AG04449 (cell line): ENCODE measurements at places on chromosomes 5 and 9.
A peak's percentile ranks its signal among the peaks of the same experiment; 100 is the strongest.

DNA sequence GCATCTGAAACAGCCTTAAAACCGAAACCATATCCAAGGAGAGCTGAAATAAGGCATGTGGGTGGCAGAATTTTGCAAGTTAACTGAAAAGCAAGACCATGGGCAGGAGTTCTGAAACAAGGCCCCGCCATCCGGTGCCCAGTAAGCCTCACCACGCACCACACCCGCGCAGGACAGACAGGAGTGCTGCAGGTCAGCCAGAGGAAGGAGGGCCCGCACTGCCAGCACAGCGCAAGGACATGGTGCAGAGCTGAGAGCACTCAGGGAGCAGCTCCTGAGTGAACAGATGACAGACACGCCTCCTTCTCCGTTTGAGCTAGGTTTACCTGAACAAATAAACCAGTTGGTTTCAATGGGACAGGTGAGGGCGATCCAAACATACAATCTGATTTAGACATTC, 16.5 kb upstream of the ISCA1 start:
- DNase-seq, result no peak

DNA sequence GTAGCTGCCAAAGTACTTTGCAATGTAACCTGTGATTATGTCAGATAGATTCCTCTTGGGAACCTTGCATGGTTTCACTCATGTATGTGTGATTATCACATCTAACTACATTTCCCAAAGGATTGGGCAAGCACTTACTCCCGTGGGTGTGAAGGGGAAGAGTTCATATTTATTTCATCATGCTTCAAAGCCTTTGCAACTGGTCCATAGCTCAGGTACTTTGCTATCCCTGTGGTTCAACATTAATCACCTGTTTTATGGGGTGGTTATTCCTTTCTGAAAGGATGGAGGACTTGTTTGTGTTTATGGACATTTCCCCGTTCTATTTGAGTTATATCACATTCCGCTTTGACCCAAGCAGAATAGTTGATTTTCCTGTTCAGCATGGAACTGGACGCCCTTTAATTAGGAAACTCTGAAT, 13.6 kb upstream of the ERMP1 start:
- no peak for DNase-seq

DNA sequence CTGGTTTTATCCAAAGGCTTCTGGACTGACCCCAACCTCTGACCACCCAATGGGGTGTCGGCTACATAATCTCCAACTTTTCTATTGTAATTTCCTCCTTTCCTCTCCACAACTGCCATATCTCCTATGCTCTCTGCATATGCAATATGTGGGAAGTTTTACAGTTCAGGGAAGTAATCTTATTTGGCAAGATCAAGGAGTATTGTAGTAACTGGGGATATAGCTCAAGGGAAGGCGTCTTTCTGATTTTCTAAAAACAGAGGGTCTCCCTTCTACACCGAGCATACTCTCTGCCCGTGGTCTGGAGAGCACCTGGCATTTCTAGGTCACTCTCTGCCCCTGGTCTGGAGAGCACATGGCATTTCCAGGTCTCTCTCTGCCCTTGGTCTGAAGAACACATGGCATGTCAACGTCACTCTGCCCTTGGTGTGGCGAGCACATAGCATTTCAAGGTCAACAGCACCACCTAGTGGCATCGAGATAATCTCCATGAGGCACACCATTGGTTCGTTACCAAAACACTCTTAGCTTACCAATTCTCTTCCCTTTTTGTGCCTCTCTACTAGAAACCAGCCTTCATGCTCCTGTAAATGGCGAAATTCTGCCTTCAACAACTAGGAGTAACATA, 616.4 kb upstream of the NUDT12 start:
- no peak for DNase-seq

- DNase-seq, result no peak
Observed at GRCh38 chr5:77328930-77329647, 118.6 kb downstream of the PDE8B start.

GRCh38 chr5:138352722-138353559, 456 bp downstream of the KDM3B start:
- DNase-seq, result no peak

- no peak for DNase-seq
Observed at GRCh38 chr9:133163504-133164172, at the start of gene GBGT1. Gene GBGT1, minus strand, starts transcription at chr9:133163914. Its CDS starts 1,502 bp downstream, at chr9:133162412.

- DNase-seq, result no peak
Observed at GRCh38 chr9:135615666-135616618, 23.4 kb downstream of the GLT6D1 start.

DNA sequence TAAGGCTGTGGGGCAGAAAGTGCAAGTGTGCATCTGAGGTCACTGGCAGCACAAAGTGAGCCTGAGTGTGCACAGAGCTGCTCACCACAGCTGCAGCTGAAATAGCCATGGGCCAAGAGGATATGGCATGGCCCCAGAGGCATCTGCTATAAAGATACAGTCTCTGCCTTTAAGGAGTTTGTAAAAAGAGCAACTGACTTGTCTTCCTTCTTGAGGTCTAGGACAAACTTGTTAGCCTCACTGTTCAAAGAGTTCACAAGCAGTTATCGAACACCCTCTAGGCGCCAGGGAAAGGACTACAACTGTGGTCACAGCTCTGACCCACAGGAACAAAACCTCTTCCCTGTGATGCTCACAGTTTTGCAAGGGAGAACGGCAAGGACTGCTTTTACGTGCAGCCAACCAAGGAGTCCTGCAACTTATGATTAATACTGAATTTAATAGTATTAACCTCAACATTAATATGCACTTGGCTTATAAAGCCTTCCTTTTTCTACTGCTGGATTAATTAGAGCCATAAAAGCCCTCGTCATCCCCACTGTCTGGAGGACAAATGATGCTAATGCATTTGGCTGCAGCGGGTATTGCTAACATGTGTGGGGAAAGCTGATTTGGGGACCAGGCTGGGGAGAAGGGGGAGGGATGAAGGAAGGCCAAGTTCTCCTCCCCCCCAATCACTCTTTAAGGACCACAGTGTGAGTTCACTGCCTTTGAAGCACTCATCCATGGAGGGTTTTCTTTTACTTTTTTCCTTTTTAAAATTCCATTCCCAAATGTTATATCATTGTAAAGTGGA, 189.8 kb upstream of the TRIM32 start:
- DNase-seq, result no peak

- no peak for DNase-seq
Observed at GRCh38 chr5:6373081-6373846, 5.1 kb downstream of the MED10 start.

- no peak for DNase-seq
Observed at GRCh38 chr9:129451669-129452068, 169.2 kb downstream of the C9orf50 start.

GRCh38 chr9:33135031-33135461, 32.1 kb downstream of the B4GALT1 start:
- no peak for DNase-seq

- DNase-seq, result no peak
Observed at GRCh38 chr9:27338527-27338903, 41.6 kb upstream of the EQTN start.

GRCh38 chr9:114697951-114698351, 16.0 kb upstream of the TEX48 start:
- no peak for DNase-seq

DNA sequence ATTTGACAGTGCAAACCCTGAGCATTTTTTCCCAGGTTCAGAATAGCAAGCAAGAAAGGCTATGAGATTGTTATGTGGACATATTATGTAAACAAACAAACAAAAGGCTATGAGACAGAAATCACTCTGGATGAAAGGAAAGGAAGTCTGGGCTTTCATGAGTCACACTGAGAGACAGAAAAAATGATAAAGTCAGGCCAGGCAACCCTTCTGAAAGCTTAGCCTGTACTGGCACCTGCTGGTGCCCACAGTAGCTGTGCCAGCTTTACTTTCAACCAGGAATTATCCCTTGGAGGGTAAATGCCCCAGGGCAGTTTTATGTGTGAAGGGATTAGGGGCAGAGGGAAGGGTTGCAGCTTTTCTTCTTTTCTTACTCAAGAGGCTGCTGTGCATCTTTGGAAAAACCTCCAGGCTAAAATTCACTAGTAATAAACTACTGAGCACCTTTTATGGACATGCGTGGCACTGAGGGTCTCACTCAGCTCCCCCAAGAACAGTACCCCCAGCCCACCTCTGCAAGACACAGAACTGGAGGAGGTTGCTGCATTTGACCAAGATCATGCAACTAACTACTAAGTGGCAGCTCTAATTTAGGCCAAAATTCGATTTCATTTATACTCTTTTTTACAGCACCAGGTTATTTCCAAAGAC, 41.7 kb downstream of the ACTL7B start:
- peak; percentile 10 for DNase-seq

- no peak for DNase-seq
Observed at GRCh38 chr5:93072831-93073459, 508.1 kb downstream of the NR2F1-AS1 start.

DNA sequence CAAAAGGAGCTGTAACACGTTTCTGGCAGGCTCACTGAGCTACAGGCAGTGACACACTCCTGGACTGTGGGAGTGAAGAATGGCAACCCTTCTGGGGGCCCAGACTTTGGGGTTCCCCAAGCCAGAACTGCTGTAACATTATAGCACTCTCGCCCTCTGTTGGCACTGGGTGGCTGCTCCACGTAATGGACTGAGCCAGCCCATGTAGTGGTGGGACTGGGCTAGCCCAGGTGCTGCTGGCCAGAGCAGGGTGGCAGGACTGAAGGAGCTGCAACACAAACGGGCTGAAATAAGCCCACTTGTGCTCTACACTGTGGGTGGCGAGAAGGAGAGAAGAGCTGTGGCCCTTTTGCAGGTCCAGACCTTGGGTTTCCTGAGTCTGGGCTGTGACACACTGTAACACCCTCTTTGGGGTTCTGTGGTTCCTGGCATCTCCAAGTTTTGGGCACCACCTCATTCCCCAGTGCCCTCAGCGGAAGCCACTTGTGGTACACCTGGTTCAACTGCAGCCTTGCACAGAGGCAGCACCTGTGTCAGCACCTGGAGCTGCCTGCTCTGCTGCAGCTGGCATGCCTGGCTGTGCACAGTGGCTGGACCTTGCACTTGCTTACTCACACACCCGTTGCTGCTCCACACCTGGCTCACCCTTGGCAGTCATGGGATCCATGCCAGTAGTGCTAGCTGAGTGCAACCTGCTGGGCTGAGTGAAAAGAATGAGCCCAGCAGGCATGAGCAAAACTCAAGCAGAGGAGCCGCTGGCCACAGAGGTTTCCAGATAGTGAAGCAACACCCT, 95.0 kb upstream of the PRR16 start:
- no peak for DNase-seq

GRCh38 chr5:176768174-176768970, 42.0 kb upstream of the UNC5A start:
- no peak for DNase-seq

- DNase-seq, result no peak
Observed at GRCh38 chr9:137711678-137712105, 92.9 kb downstream of the EHMT1 start.

DNA sequence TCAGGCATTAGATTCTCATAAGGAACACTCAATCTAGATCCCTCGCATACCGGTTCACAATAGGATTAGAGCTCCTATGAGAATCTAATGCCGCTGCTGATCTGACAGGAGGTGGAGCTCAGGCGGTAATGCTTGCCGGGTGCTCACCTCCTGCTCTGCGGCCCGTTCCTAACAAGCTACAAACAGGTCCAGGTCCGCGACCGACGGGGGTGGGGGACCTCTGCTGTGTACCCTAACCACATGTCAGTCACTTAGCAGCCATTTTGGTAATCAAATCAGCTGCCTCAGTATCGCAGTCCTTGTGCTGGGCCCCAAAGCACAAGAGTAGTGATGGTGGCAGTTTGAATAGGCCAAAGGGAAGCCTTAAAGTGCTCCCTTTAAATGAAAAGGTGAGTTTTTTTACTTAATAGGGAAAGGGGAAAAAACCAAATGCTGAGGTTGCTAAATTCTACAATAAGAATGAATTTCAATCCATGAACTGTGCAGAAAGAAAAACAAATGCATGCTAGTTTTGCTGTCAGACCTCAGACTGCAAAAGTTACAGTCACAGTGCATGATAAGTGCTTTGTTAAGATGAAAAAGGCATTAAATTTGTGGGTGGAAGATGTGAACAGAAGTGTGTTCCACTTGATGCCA, 67.0 kb upstream of the TNPO1 start:
- DNase-seq, result no peak

DNA sequence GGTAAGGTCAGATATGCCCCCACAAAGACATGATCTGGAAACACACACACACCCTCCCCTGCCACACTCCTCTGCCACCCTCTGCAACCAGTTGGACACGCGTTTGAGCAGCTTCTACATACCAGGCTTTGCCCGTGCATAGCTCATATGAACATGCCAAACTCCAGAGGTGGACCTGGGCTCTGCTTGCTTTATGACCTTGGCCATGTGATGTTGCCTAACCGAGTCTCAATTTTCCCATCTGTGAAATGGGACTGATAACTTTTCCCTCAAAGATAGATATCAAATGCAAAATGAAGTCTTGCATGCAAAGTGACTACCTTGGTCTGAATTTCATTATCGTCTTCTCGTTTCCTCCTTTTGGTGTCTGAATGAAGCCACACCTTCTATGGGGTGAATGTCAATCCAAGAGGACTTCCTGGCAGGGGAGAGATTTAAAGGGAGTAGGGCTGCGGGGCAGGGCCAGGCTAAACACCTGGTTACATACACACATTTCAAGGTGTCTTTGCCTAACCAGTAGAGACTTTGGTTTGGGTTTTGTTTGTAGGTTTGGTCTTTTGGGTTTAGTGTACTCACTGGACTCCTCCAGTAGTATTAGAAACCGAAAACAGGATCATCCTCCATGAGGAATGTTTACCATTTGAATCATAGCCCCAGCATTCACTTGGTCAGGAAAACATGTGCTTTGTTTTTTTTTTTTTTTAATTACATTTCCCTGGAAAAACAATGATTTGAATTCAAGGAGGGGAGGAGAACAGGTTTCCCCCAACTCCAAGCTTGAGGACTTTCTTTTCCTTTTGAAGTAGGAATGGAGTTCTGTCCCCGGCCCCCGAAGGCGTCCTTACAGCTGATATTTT, 63.2 kb downstream of the COL27A1 start:
- DNase-seq, result no peak

DNA sequence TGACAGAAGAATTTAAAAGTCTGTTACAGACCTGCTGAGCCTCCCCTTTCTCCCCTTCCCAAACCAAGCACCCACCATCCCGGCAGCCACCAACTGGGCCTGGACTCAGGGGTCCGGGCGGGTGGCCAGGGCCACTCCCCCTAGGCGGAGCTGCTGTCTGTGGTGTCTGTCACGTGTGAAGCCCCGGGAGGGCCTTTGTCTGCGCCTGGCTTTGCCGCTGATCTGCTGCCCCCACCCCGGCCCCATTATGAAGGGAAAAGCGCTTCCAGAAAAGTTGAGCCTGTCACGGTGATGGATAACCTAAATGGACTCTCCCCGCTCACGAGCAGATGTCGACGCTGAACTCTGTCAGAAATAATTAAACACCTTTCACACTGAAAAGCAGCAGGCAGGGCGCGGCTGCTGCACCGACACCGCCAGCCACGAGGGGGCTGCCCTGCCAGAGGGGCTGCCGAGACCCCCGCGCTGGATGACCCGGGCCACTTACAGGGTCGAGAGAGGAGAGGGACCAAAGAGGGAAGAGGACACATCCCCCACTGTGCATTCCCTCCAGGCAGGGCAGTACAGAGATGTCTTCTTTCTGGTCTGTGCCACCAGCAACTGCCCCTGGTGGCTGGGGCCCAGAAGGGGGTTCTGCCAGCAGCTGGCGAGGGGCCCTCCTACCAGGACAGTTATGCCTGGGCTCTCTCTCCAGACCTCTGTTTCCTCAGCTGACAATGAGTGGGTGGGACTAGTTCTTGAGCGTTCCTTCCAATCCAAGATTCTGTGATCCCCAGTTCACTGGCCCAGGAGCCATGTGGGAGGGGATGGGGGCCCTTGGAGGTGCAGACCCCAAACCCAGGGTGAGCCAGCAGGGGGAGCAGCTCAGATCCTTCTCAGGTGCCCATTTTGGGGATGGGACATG, 36.0 kb upstream of the BARHL1 start:
- no peak for DNase-seq

GRCh38 chr9:131310833-131311554, 21.5 kb downstream of the PLPP7 start:
- no peak for DNase-seq
